ENCODE measurements at places on chromosomes 4 and X.
A peak's percentile ranks its signal among the peaks of the same experiment; 100 is the strongest.

GRCh38 chrX:134737721-134738369 lies 79.6 kb upstream of the PLAC1 start:
- no peak for DNase-seq

DNA sequence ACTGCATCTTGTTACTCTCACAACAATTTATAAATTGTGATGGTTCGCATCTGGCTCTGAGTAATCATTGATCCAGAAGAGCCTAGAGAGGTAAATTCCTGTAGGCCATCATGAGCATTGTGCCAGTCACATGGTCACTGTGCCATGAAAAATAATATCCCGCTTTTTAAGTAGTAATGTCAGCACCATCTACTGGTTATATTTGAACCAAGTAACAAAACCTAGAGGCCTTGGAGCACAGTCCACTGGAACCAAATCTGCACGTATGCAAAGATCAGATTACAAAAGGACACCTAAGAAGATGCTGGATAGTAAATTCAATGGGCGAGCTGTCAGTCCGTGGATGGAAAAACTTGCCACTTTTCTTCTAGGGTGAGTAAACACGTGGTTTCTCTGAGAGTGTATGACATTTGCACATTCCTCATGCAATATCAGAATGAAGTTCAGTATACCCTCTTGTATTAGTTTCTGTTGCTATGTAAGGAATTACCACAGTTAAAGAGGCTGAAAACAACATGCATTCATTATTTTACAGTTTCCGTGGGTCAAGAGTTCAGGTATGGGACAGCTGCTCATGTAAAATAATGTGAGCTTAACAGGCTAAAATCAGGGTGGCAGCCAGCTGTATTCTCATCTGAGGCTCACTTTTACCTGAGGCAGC lies 26.8 kb downstream of the FAM114A1 start:
- peak; percentile 9 for DNase-seq

DNA sequence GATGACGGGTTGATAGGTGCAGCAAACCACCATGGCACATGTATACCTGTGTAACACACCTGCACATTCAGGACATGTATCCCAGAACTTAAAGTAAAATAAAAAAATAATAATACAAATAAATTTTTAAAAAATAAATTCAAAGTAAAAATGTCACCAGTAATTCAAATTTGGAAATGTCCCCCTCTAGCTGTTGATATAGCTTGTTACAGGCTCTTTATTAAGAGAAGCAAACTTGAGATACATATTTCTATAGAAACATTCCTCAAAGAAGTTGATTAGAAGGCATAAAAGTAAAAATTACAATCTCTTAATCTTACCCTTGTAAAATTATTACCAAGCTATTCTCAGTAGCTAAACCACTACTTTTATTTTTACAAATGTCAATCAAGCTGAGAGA lies 1397.0 kb downstream of the FAM133A start:
- no peak for DNase-seq

- DNase-seq = no peak
Observed at GRCh38 chrX:17077361-17077760, 130.9 kb downstream of the REPS2 start.

GRCh38 chrX:118990512-118991227 lies 16.3 kb downstream of the LONRF3 start:
- no peak for DNase-seq

GRCh38 chr4:150211016-150211415 lies 132.8 kb downstream of the DCLK2 start:
- no peak for DNase-seq

DNA sequence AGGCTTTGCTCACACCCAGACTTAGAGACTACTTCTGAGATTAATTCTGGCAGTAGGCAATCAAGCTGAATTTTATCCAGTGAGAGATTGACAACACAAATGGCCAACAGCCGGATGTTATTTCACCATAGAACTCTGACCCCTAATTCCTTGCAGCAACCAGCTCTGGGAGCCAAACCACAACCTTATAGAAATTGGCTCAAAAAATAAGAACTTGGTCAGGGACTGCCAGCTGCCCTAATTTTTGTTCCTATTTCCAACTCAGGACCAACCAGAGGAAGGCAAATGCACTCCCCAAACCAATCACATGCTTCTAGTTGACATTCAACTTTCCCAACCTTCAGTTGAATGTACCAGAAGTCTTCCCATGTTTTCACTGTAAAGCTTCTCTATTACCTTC lies 269.7 kb downstream of the HS3ST1 start:
- no peak for DNase-seq

DNA sequence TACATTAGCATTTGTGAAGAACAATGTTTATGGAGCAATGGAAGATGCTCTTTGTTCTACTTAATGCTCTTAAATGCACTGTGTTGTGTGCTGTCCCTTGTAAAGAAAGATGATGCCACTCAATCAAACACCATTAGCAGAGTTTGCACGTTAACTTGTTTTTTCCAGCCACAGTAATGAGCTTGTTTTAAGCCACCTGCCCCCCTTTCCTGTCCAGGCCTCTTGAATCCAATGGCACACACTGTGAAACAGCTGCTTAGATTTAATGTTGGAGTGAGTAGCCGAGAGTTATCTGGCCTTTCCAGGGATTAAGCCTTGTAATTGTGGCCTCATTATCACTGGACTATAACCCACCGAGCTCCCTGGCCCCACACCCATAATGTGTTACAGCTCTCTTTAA lies 86.0 kb downstream of the PAK3 start:
- no peak for DNase-seq

DNA sequence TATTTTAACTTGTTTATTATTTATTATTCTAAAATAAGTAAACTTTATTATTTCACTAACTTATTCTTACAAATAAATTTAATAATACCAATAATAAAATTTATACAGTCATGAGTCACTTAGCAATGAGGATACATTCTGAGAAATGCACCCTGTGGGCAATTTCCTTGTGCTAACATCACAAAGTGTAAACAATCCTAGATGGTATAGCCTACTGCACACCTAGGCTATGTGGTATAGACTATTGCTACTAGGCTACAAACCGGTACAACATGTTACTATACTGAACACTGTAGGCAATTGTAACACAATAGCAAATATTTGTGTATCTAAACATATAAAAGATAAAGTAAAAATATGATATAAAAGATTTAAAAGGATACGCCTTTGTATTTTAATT lies 479.5 kb downstream of the EPHA5 start:
- no peak for DNase-seq

DNA sequence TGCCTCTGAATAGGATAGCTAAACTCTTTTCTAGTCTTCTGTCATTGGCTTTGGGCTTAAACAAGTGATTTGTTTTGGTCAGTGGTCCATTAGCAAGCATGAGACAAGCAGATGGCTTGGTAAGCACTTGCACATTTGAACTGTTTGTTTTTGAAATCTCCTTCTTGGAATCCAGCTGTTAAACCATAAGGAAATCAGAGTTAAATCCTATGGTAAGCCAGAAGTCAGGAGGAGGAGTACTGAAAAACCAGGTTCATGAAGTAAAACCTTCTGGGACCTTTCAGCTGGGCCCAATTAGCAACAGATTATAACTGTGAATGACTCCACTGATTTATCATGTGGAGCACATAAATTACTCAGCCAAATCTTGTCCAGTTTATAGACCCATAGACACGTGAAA lies 1042.5 kb upstream of the PABPC4L start:
- DNase-seq = no peak

GRCh38 chr4:96166806-96167205 lies 326.9 kb downstream of the PDHA2 start:
- no peak for DNase-seq

GRCh38 chr4:87882321-87882720 lies 49.6 kb downstream of the MEPE start:
- no peak for DNase-seq

DNA sequence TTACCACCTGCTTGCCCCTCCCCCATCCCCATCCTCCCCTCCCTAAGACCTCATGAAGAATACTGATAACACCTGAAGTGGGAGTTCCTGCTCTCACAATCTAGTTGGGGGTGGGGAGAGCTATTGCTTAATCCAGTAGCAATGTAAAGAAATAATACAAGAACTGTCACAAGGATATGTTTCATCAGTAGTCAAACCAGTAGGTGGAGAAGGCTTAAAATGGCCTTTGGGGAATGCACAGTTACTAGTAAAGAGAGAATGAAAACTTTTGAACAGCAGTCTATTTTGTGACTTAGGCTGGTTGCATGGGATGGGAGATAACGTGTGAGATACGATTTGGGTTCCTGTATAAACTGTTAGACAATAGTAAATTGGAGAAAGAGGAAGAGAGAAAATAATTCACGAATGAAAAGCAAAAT lies 6.0 kb downstream of the GALNT7 start:
- no peak for DNase-seq

GRCh38 chr4:81392164-81392563 lies 79.5 kb downstream of the RASGEF1B start:
- DNase-seq = no peak

GRCh38 chr4:78629991-78630541 lies 78.5 kb downstream of the ANXA3 start:
- no peak for DNase-seq

GRCh38 chr4:83851261-83852084 lies 315.6 kb downstream of the GPAT3 start:
- DNase-seq = no peak

DNA sequence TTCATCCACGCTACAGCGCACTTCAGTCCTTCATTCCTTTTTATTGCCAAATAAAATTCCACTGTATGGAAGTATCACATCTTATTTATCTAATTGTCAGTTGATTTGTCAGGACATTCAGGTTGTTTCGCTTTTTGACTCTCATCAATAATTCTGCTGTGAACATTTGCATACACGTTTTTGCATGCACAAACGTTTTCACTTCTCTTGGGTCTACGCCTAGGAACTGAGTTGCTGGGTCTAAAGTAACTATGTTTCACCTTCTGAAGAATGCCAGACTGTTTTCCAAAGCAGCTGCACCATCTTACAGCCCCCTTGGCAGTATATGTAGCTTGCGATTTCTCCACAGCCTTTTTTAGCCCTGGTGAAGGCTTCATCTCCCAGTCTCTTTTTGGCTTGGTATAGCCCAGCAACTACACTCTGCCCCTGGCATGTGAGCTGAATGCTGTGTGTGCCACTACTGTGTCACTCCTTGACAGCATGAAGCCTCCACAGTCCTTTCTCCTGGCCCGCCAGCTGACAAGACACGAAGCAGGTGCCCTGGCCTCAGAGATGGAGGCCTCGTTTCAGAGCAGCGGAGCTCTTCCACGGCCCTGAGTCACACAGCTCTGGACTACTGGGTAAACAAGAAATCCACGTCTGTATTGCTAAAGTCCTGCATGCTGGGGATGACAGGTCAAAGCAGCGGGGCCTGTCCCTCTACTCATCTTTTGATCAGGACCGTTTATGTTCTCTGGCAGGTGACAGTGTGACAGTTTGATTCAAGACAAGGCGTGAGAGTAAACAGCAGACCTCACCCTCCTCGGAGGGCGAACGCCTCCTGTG lies 75.5 kb downstream of the NSUN7 start:
- DNase-seq = no peak

DNA sequence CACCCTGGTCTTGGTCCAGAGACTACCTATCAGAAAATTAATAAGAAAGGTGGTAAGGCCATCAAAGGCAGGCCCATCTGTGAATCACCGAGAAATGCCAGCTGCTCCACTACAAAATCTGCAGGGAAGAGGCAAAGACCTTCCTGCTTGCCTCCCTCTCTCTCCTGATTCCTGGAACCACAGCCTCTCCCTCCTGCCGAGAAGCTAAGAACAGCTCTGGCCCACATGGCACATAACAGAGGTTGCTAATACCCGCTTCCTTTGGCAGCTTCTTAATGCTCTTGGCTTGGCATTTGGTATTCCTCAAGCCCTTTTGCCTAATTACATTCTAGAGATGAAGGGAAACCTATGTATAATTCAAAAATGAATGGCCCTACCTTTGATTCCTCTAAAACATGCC lies 32.9 kb downstream of the RAI2 start:
- DNase-seq = no peak

DNA sequence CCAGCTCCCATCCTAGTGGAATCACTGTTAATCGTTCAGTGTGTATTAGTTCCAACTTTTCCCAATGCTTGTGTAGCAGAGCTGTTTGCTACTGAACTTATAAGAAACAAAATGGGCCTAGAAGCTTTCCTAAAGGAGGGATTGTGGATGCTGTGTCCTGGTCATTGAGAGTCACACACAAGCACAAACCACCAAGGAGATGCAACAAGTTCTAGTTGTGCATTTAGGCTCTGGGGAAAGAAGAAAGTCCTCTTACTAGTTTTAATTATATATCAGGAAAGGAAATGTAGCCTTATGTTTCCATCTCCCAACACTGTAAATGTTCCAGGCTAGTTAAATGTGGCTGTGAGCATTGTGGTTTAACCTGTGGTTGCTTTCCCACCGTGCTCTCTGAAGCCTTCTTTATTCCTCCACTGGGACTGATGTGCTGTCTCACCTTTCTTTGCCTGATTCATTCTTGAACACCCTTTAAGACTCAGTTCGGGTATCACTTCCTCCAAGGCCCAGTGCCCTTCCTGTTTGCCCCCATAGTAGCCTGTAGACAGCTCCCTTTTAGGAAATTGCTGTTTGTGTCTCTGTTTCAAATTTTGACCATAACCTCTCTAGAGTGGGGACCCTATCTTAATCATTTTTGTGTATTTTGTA lies 34.3 kb downstream of the ATP10D start:
- no peak for DNase-seq

DNA sequence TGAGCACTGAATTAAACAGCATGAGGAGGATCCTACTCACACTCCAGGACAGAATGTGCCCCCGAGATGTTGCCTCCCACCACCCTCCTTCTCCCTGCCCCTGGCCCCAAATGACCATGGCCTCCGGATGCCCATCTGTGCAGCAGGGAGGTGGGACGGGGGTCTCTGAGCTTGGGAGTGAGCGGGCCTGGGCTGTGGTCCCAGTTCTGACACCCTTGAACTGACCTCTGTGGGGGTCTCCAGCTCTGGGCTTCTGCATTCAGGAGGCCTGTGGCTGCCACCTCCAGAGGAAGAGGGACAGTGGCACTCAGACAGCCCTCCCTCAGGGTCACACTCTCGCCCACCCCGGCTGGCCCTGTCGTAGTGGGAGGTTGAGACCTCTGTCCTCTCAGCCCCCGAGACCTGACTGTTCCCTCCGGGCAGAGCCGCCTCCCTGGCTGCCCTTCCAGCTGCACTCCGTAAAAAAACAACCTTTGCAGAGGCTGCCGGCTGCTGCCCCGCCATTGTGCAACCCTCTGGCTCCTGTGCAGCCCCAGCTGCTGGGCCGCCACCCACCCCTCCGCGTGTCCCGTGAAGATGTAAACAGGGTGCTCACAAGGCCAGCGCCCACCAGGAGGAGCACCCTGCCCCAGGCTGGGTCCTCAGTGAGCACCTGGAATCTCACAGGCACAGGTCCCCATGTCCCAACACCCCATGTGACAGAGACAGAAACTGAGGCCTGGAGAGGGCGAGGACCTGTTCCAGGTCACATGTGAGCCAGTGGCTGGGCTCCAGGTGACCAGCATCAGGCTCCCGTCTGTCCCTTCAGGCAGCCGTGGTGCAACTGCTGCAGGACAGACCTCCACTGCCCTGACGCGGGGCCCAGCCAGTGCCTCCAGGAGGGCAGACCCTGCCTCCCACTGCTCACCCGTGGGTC lies 39.6 kb downstream of the HTRA3 start:
- no peak for DNase-seq

DNA sequence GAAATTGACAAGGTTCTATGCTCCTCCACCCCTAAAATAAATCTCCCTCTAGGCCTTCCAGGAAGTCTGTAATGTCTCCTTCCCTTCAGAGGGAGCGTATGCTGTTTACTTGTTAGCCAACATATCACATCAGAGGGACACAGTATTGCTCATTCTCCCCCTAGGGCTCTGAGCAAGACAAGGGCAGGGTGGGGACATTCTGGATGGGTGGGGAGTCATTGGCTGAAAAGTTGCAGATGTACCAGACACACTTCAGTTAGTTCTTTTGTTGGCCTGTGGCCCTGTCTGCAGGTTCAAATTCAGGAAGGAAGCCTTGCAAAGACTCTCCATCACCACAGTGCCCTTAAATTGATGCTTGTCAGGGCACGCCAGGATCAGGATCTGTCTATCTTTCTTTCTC lies 106.3 kb upstream of the TEX13D start:
- DNase-seq = no peak

Data from stimulated activated naive CD8-positive, alpha-beta T cell treated with anti-CD3 and anti-CD28 coated beads, Interleukin-15, Interleukin-2, amounts not matched to agents 100 U/mL and 50 U/mL, for 24 hours (primary cell).